ENCODE measurements at places on chromosomes 6 and 20. TPM values are rescaled to one million over a fixed set of nuclear protein-coding genes. Genes with fewer than 3 reads are reported as not detected.

Gene SLC25A27
- 0.13 TPM for total RNA-seq

Gene PGC
- not detected for total RNA-seq

Gene WFDC9
- not detected for total RNA-seq

Gene ADGRG6
- total RNA-seq: 0.11 TPM

Gene PRRT1
- 0.29 TPM for total RNA-seq

Gene FABP7
- total RNA-seq: not detected

Gene ANKRD6
- total RNA-seq: 3.8 TPM

Gene PACRG
- not detected for total RNA-seq

Gene GCLC
- 48.2 TPM for total RNA-seq

Gene CAP2
- total RNA-seq: not detected

DNA sequence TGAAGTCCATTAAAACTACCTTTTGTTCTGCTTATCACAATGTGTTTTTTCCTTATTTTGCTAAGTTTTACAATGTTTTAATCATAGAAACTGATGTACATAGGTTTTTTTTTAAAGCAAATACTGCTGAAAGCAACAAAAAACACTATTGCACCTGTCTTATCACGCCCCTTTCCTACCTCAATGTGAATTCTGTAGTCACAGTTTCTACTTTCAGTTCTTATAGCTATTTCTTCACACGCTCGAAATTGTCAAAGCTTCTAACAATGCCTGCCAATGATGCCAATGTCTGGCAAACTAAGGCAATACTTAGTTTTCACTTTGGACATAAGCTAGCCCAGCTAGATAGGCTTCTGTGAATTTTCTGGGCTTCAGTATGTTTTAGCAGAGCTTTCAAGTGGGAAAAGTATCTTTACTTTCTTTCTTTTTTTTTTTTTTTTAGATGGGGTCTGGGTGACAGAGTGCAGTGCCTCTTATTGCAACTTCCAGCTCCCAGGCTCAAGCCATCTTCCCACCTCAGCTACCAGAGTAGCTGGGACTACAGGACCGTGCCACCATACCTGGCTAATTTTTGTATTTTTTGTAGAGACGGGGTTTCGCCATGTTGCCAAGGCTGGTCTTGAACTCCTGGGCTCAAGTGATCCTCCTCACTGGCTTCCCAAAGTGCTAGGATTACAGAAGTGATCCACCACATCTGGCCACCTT is 85.5 kb upstream of the HTR1B start:
- ATAC-seq: no peak

DNA sequence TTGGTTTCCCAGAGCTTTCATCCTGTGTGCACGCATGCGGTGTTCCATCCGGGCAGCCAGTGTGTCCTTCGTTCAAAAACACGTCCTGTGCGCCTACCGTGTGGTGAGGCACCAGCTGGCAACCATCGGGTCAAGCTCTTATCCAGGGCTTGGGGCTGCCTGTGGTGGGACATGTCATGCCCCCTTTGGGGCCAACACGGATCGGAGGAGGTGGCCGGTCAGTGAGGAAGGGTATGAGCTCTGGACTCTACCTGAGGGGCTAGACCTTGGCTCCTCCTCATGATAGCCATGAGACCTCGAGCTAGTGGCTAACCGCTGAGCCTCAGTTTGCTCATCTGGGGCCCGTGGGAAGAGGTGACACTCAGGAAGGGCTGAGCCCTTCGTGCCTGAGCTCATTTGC is 158.5 kb upstream of the PMEPA1 start:
- no peak for ATAC-seq

GRCh38 chr6:150269130-150269856 is 99.5 kb upstream of the IYD start:
- no peak for ATAC-seq

- ATAC-seq: no peak
Observed at GRCh38 chr6:26317503-26317902, 47.5 kb upstream of the BTN3A2 start.

GRCh38 chr20:9322661-9323060 is 191.7 kb upstream of the LAMP5 start:
- ATAC-seq: no peak

DNA sequence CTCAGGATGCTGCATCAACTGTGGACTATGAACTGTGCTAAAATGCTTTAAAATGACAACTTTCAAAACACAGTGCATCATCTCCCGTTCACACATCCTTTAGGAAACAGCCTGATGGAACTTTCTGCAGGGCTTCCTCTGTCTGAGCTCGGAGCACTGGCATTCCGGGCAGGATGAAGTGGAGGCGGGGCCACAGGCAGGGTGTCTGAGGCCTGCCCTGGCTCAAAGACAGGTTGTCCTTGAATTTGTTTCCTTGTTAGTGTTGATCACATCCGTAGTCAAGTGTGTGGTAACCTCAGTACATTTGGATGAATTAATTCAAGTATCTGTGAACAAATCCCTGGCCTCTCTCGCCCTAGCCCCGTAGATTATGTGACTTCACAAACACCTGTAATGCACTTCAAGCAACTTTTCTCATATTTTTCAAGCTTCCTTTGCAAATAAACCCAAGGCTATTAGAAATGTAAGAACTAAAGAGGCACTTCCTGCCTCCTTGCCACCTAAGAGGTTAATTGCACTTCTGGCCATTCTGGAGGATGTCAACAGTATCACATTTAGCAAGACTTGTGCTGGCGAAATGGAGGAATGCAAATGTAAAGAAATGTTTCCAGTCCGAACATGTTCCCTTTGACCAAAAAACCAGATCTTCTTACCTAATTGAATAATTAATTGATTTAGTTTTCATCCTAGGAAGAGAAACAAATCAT is 3.1 kb downstream of the CD93 start:
- no peak for ATAC-seq

- no peak for ATAC-seq
Observed at GRCh38 chr6:17552861-17553260, 47.2 kb upstream of the FAM8A1 start.

DNA sequence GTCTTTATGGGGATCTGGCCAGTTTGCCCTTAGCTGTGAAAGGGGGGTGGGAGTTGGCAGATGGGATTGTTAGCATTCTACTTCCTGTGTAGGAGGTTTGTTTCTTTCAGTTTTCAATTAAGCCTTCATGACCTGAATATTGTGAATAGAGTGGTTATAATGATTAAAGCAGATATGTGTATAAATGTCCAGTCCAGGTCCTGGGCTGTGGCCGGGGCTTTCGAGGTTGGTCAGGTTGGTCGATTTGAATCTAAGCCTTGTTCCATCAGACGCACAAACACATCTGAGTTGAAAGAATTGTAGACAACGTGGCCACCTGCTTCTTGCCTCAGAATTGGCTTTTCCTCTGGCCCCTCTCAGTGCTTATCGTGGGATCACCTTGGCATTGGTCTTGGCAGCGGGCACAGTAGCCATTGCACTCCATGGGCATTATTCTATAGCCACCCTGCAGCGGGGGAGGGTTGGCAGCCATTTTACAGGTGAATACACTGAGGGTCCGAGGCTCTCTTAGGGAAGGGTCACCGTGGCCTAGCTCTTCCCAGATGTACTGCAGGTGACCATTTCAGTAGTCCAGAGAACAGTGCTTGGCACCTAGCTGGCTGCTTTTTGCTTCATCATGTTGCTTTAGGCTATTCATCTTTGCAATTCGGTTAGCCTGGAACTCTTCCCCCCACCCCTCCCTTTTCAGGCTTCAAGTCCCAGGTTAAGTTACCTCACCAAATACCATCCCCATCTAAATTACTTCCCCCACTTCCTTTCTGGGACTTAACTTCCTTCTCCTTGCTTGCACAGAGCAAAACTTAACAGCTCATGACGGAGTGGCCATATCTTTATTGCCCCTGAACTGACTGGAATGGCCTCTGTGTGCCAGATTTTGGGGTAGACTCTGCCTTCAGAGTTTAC is 1.1 kb downstream of the RNF114 start:
- ATAC-seq: peak; percentile 18

GRCh38 chr6:100023798-100024197 is 29.8 kb upstream of the MCHR2 start:
- ATAC-seq: no peak

- ATAC-seq: no peak
Observed at GRCh38 chr6:145045582-145045981, 689.7 kb downstream of the EPM2A start.

DNA sequence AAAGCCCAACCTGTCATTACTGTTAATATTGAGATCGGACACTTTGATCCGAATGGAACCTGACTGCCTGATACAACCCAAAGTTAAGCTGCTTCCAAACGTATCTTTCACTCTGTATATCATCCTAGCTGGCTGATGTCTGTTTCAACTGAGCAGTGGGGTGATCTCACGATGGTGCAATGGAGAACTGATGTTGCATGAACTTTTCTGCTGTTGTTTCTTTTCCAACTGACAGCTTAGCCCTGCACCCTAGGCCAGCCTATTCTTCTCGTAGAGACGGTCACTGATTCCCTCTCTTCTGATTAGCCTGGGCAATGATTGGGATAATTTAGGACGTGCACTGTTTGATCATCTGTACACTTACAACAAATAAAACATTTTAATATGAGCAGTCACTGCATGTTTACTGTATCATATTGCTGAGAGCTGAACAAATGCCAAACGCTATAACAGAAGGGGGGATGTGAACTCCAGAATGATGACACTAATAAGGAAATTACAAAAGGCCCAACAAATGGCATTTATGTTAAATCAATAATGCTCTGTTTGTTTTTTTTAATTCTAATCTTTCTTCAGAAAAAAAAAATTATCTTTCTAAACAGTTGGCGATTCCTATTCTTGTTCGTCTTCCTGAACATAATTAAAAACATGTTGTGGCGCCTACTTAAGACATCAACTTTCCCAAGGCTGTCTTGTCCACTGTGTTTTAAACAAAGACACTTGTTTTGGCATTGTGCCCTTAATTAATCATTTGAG is 184.8 kb downstream of the ZNF217 start:
- ATAC-seq: no peak

- ATAC-seq: no peak
Observed at GRCh38 chr20:4776079-4776630, 54.4 kb downstream of the PRND start.

DNA sequence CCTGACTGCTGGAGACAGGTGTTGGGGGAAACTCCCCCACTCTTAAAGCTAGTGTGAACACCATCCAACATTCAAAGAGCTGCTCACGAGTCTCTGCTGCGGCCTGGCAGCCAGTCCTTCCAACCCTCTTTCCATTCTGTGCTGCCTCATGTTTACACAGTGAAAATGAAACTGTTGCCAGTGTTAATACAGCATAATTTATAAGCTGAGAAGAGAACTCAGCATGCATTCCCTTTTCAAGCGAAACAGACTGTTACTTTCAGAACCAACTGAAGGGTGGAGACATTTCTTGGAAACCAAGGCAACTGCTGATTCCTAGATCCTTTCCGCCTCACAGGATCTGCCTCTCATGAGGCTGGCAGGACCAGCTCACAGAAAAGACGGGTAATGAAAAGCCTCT is 533.8 kb upstream of the ID4 start:
- no peak for ATAC-seq

GRCh38 chr6:36025260-36025931 is 955 bp upstream of the SLC26A8 start:
- ATAC-seq: no peak

DNA sequence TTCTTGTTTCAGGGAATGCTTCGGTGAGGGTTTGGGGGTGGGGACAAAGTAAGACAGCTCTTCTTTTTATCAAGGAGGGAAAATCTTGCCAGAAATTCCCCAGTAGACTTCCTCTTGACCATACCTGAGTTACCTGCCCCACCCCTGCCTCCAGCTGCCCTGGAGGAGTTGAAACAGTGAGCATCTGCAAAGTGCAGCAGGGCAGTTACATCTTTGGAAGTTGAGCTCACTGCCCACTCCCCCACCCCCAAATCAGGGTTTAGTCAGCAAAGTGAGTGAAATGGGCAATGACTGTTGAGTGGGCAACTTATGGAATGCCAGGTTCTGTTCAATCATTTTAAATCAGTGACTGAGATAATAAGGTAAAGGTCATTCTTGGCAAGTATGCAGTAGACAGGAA is 98.8 kb downstream of the BANF2 start:
- no peak for ATAC-seq

DNA sequence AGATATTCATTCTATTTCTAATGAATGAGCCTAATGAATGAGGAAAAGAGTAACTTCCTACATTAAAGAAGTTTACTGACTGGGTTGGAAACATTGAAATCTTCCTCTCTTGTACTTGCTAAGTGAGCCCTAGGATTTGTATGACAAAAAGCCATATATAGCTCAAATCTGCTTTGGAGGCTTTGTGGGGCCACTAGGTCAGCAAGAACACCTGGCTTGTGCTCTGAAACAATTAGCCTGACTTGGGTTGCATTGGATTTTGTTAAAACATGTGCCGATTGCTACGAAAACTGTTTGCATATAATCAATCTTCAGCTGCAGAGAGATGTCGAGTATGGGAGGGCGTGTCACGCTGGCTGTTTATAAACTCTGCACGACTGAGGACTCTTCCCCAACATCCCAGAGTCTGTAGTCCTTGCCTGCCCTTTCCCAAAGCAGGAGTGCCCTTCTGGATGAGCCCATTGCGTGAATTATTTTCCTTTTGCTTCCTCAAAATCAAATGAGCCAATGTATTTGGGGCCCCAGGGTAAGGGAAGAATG is 684.8 kb downstream of the DHX35 start:
- no peak for ATAC-seq

Measured in activated T-helper 17 cell treated with anti-CD3 and anti-CD28 coated beads, Interleukin-2, amount 50 U/mL, for 72 hours (primary cell).